CD4-positive, alpha-beta T cell treated with Interleukin-10 for 1 hour (primary cell): ENCODE measurements at places on chromosomes 16 and 17.

GRCh38 chr17:80303824-80304223 lies 43.2 kb downstream of the RNF213 start:
- no peak for DNase-seq

- no peak for DNase-seq
Observed at GRCh38 chr16:82425661-82426060, 201.1 kb upstream of the CDH13 start.

DNA sequence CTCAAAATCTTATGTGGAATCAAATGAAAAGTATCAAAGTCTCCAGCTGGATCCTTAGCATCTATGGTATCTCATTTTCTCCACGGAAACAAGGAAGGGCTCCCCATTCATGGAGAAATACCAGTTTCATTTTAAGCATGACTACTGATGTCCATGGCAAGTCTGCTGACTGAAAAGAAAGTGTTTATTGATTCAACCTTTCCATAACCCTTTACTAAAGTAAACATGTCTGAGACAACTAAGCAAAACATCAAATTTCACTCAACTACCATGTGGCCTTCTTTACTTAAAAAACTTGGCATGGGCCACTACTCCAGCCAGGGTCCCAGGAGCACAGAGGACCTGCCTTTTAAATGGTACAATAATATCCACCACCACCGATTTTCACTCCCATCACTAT lies 928.0 kb upstream of the SOX9 start:
- no peak for DNase-seq

GRCh38 chr17:73419881-73420280 lies 108.1 kb upstream of the CDC42EP4 start:
- no peak for DNase-seq

DNA sequence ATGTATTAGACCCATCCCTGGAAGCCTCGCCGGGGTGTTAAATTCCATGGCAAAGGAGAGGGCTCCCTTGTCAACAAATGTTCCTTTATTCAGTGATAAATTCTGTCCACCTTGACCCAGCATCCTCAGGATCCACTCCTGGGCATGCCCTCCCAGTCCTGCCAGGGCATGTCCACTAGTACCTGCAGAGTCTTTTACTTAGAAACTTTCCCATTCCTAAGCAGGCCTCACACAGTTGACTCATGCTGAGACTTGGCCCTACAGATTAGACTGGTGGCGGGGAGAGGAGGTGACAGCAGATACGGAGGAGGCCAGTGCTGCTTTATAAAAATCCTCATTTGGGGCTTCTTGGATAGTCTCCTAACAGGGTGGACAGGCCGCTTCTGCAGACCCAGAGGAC lies 88.8 kb downstream of the CYLD start:
- DNase-seq = no peak

DNA sequence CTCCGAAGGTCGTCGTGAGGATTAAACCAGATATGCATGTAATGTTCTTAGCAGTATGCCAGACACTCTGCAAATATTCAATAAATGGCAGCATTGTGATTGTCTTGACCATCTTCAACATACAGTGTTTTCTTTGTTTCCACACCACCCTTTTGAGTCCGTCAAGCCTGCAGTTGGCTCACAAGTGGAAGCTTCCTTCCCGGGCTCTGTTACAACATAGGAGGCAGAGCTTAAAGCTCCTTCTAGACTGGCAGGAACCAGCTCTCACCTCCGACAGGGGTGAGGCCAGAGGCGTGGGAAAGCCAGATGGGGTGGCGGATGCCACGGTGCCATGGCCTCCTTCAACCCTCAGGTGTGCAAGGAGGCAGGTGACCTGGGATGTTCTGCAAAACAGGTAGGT lies 138.3 kb downstream of the FOXL1 start:
- DNase-seq = no peak

- peak; percentile 46 for DNase-seq
Observed at GRCh38 chr17:59832883-59833379, 59.8 kb downstream of the TUBD1 start.

- no peak for DNase-seq
Observed at GRCh38 chr17:38742411-38743308, 5.5 kb downstream of the PCGF2 start.

DNA sequence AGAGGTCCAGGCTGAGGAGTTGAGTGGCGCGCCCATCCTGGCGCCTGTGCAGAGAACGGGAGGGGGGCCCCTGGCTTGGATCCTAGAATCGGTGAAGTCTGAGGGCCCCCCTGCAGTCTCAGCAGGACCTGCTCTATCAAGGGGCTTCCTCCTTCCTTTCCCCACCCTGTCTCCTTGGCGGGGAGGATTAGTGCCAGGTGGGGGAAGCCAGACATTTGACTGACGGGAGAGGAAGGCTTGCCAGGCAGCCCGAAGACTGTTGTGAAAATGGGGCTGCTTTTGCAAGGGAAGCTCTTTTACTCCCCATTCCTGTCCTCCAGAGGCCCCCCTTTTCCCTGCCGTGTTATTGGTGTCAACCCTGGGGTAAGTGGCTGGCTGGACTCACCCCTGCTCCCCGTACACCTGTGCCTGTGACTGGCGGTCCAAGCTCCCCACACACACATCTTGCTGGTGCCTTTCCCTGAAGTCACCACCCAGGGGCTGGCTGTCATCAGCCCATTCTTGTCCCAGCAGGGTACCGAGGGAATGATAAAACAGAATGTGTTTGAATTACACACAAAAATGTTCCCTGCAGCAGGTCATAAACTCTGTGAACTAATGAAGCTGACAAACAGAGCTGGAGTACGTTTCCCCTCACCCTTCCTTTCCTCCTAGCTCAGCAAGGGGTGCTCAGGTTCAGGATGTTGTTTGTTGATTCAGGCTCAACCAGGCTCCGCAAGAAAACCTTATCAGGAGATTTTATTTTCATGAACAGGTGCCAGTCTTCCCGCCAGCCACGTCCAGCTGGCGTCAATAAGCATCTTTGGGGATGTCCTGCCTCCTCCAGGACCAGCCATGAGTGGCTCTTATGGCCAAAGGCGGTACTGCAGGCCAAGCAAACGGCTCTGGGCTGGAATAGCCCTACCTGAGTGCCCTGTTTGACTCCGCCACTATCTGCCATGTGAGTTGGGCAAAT lies 4.4 kb upstream of the ARMC7 start:
- DNase-seq = peak; percentile 35

- DNase-seq = no peak
Observed at GRCh38 chr17:13750816-13751793, 149.4 kb upstream of the HS3ST3A1 start.

- no peak for DNase-seq
Observed at GRCh38 chr17:37802712-37803416, 58.0 kb upstream of the HNF1B start.
